Heart right ventricle (tissue), 16 donors: ENCODE measurements at places on chromosomes 3 and 15. TPM values are rescaled to one million over a fixed set of nuclear protein-coding genes. Genes with fewer than 3 reads are reported as not detected.

- H3K36me3 ChIP-seq: no peaks in the 10 kb centered on the region
- H3K4me1 ChIP-seq: no peaks in the 10 kb centered on the region
- H3K27ac ChIP-seq: no peak overlapping the region
- no peaks in the 10 kb centered on the region for H3K27me3 ChIP-seq
- H3K4me3 ChIP-seq: no peak overlapping the region
- no peak for DNase-seq
Measured at GRCh38 chr3:21464746-21465145, 286.3 kb downstream of the ZNF385D start.

PBRM1 gene
- total RNA-seq: 48.8 TPM

DNA sequence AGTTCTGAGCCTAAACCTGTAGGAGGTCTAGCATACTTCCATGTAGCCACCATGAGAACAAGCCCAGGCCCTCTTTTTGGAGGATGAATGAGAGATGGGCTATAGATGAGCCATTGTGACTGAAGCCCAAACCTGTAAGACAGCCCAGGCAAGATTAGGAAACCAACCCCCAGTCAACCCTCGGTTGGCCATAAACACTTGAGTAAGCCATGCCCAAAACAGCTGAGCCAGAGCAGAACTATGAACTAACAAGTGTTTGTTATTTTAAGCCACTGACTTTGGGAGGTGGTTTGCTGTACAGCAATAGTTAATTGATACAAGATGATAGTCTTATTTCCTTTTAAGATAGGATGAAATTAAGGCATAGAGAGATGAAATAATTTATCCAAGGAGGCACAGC lies 12.4 kb upstream of the CPNE4 start:
- no peak overlapping the region for H3K4me3 ChIP-seq
- H3K27me3 ChIP-seq: no peaks in the 10 kb centered on the region
- no peak for DNase-seq
- H3K4me1 ChIP-seq: no peaks in the 10 kb centered on the region
- no peaks in the 10 kb centered on the region for H3K36me3 ChIP-seq

- H3K27ac ChIP-seq: no peak overlapping the region
- no peak for DNase-seq
- no peaks in the 10 kb centered on the region for H3K27me3 ChIP-seq
- H3K4me1 ChIP-seq: no peaks in the 10 kb centered on the region
- no peak overlapping the region for H3K4me3 ChIP-seq
Measured at GRCh38 chr3:15171096-15171495, 35.0 kb upstream of the CAPN7 start.

DNA sequence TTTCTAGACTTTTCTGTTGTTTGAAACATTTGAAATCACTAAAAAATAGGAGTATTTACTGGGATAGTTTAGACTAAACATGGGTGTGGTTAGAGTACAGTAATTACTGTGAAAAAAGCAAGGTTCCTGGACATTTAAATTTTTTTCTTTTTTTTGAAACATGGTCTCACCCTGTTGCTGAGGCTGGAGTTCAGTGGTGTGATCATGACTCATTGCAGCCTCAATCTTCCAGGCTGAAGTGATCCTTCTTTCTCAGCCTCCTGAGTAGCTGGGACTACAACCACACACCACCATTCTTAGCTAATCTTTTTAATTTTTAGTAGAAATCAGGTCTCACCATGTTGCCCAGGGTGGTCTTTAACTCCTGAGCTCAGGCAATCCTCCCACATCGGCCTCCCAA lies 20.4 kb upstream of the CELF6 start:
- DNase-seq: no peak
- no peak overlapping the region for H3K27ac ChIP-seq
- H3K4me1 ChIP-seq: peaks cover 5% of the 10 kb centered on the region

DNA sequence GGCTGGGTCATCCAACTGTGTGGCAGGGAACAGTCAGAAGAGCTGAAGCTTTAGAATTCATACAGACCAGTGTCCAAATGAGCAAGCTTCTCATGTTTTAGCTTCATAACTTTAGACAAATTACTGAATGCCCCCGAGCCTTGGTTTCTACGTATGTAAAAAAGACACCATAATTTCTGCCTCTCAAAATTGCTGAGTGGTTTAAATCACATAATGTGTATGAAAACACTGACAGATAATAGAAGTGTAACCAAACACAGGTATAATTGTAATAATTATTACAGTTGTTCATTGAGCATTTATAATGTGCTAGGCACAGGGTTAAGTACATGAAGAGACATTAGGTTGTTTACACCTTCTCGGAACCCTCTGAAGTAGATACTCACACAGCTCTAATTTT lies 207.2 kb downstream of the IGSF11 start:
- H3K27ac ChIP-seq: no peak overlapping the region
- no peak overlapping the region for H3K4me3 ChIP-seq
- no peaks in the 10 kb centered on the region for H3K27me3 ChIP-seq
- H3K4me1 ChIP-seq: no peaks in the 10 kb centered on the region
- DNase-seq: no peak
- H3K36me3 ChIP-seq: no peaks in the 10 kb centered on the region

DNA sequence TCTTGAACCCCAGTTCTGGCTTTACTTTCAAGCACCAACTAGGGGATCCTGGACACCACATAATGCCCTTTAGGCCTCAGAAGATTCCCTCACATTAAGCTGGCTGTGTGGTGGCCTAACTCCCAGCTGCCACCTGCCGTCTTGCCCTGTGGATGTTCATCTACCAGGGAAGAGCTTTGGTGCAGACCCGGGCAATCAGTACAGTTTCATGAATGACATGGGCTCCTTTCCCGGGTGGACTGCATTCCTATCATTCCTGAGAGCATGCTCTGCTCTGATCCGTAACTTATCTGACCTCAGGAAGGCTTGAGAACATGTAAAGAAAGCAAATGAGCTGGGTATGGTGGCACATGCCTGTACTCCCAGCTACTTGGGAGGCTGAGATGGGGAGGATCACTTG lies 50.0 kb upstream of the GSK3B start:
- H3K27me3 ChIP-seq: no peaks in the 10 kb centered on the region
- no peak overlapping the region for H3K4me3 ChIP-seq
- peaks cover 11% of the 10 kb centered on the region for H3K4me1 ChIP-seq

DNA sequence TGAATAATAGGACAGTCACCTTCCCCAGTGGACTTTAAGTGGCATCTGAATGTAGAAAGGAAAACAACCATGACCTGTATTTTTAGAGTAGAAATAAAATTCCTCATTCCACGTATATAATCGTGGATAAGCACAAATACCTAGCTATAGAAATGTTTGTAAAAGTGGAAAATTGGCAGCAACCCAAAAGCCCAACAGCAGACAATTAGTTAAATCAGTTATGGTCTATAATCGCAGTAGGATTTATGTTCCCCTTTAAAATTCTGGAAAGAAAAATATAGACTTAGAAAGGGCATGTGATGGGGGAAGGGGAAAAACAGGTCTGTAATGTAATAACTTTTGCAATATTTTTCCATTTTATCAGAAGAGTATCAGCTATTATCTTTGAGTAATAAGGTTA lies 241.9 kb upstream of the ST8SIA2 start:
- H3K27ac ChIP-seq: no peak overlapping the region
- H3K4me3 ChIP-seq: no peak overlapping the region
- H3K27me3 ChIP-seq: no peaks in the 10 kb centered on the region
- H3K36me3 ChIP-seq: peaks cover 72% of the 10 kb centered on the region
- DNase-seq: no peak

GJD2 gene
- total RNA-seq: not detected

- no peak overlapping the region for H3K4me3 ChIP-seq
- DNase-seq: no peak
- H3K27ac ChIP-seq: no peak overlapping the region
- H3K4me1 ChIP-seq: no peaks in the 10 kb centered on the region
Measured at GRCh38 chr3:10635446-10636076, 130.2 kb upstream of the ATP2B2 start.

CAPN3 gene
- 10.6 TPM for total RNA-seq

SLITRK3 gene
- not detected for total RNA-seq

- H3K27ac ChIP-seq: no peak overlapping the region
- no peak overlapping the region for H3K4me3 ChIP-seq
- H3K36me3 ChIP-seq: no peaks in the 10 kb centered on the region
- no peak for DNase-seq
- no peaks in the 10 kb centered on the region for H3K4me1 ChIP-seq
Measured at GRCh38 chr3:16011376-16011775, 163.1 kb upstream of the GALNT15 start.

- no peaks in the 10 kb centered on the region for H3K27me3 ChIP-seq
- H3K4me3 ChIP-seq: no peak overlapping the region
- no peak overlapping the region for H3K27ac ChIP-seq
- no peaks in the 10 kb centered on the region for H3K36me3 ChIP-seq
- no peak for DNase-seq
Measured at GRCh38 chr15:36863570-36863969, 236.8 kb downstream of the MEIS2 start.

DNA sequence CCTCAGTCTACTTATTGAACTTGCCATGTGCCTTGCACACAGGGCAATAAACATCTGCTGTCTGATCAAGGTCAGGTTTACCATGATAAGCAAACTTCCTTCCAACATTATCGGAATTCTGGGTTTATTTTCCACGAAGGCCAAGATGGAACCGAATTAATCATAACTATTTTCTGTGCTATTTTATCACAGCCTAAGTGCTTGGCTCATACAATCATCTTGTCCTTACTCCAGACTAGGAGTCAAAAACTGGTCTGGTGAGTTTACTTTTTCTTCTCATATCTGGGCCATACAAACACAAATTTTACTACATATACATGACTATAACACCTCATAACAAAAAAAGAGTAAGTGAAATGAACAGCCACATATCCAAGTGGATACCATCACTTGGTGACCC lies 2.3 kb downstream of the FBN1 start:
- H3K27ac ChIP-seq: peak overlapping the region; percentile 88
- peak overlapping the region; percentile 80 for H3K4me3 ChIP-seq
- H3K36me3 ChIP-seq: peaks cover 14% of the 10 kb centered on the region
- peaks cover 21% of the 10 kb centered on the region for H3K4me1 ChIP-seq
- no peak for DNase-seq

DNA sequence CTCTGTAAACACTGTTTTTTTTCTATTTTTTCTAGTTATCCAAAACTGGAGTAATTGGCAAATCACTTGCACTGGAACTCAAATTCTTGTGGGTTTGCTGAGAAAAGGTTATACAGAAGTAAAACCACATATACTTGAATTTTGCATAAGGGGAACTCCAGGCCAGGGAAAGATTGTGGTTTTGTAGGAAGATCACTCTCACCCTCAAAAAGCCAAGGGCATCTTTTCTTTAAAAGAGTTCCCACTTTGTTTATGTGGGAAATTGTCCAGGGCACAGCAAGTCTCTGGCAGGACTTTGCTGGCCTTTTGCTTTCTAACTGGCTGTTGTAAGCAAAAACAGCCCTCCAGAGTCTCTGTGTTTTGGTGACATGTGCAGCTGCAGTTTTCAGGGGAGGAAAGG lies 340.3 kb upstream of the RBMS3 start:
- peaks cover 17% of the 10 kb centered on the region for H3K4me1 ChIP-seq
- no peaks in the 10 kb centered on the region for H3K27me3 ChIP-seq

DNA sequence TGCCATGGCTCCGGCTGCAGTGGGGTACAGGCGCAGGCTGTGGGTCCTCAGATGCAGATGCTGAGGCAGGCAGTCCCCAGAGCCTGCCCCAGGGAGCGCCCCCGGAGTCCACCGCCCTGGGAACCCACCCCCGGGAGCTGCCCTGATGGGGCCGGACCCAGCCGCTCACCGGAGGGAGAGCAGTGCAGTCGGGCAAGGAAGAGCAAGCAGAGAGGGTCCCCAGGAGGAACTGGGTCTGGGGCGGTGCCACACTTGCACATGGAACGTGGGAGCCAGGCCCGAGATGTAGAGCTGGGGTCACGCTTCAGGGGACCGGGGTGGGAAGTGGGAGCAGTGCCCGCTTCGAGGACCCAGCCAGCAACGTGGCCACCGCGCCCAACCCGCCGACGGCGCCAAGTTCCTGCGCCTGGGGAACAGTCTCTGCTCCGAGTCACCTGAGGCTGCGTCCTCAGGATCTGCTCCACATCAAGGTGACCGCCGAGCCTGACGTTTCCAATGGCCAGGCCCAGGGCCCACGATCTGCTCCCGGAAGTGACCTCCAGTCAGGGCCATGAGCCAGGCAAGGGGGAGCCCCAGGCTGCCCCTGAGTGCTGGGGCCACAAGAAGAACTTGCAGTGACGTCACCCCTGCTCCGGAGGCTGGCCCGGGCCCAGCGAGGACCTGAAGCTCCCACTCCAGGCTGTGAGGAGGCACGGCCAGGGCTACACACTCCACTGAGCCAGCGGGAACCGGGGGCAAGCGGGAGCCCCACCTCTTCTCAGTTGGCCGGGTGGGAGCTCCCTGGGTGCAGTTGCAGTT lies 27.0 kb upstream of the TFG start:
- H3K27ac ChIP-seq: no peak overlapping the region
- no peaks in the 10 kb centered on the region for H3K4me1 ChIP-seq
- no peaks in the 10 kb centered on the region for H3K36me3 ChIP-seq
- peak overlapping the region; percentile 35 for H3K4me3 ChIP-seq
- H3K27me3 ChIP-seq: no peaks in the 10 kb centered on the region
- peak; percentile 11 for DNase-seq

GRCh38 chr3:154844863-154845262 lies 235.3 kb upstream of the MME start:
- H3K4me1 ChIP-seq: no peaks in the 10 kb centered on the region
- no peak for DNase-seq
- no peak overlapping the region for H3K4me3 ChIP-seq
- no peak overlapping the region for H3K27ac ChIP-seq

CTXN2 gene
- total RNA-seq: not detected

DNA sequence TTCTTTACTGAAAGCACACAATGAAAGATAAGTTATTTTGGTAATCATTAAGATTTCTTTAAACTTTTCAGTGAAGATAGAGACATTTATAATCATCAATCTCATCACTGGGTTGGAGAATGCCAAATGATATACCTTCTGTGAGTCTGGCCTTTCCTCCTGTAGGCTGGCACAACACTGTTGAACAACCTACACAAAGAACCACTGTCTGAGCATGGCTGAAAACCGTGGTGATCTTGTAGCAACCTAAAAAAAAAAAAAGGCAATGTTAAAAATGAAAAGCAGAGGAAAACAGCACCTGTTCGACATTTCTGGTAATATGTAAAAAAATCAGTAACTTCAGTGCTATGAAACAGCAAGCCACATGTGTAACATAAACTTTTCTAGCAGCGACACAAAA lies 1.8 kb downstream of the RPS27L start:
- DNase-seq: no peak
- no peaks in the 10 kb centered on the region for H3K27me3 ChIP-seq
- peaks cover 26% of the 10 kb centered on the region for H3K4me1 ChIP-seq
- peaks cover 48% of the 10 kb centered on the region for H3K36me3 ChIP-seq
- no peak overlapping the region for H3K27ac ChIP-seq
- H3K4me3 ChIP-seq: peak overlapping the region; percentile 99

NR1I2 gene
- total RNA-seq: not detected

- H3K27me3 ChIP-seq: no peaks in the 10 kb centered on the region
- H3K27ac ChIP-seq: no peak overlapping the region
- no peak overlapping the region for H3K4me3 ChIP-seq
- DNase-seq: no peak
- H3K4me1 ChIP-seq: no peaks in the 10 kb centered on the region
- no peaks in the 10 kb centered on the region for H3K36me3 ChIP-seq
Measured at GRCh38 chr3:81868597-81868996, 107.2 kb upstream of the GBE1 start.

DNA sequence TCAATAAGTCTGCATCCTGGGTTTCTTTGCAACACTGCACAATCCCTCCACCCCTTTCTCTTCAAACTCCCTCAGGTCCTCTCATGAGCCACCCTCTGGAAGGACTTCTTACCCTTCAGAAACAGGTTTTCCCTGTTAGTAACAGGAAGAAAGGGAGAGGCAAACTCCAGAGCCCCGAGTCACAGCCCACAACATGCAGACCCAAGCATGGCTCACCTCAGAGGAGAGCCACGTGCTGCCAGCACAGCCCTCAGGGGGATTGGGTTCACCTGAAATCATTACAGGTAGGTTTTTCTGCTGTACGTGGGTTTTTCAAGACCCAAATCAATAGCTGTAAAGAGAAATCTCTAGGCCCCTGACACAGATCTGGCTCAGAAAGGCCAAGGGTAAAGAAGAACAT lies 359.7 kb upstream of the ATP10A start:
- H3K36me3 ChIP-seq: no peaks in the 10 kb centered on the region
- H3K4me3 ChIP-seq: no peak overlapping the region
- no peaks in the 10 kb centered on the region for H3K27me3 ChIP-seq

LMOD3 gene
- total RNA-seq: 141 TPM
